ENCODE measurements at places on chromosomes 6 and 20.
A peak's percentile ranks its signal among the peaks of the same experiment; 100 is the strongest.

DNA sequence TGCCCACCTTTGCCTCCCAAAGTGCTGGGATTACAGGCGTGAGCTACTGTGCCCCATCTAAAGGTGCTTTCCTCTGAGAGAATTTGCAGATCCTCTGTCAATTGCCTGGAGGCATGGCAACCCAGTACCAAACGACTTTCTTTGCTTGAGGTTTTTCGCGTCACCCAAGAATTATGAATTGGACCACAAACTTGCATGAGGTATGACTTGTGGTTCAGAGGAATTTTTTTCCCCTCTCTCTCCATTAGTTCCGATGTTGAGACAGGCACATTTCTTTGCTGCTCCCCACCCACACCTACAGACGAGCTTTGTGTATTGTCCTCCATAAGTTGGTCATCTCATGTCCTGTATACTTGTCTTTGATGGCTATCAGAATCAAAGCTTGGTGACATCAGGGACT, 11.8 kb upstream of the SCAF8 start:
- DNase-seq = no peak

DNA sequence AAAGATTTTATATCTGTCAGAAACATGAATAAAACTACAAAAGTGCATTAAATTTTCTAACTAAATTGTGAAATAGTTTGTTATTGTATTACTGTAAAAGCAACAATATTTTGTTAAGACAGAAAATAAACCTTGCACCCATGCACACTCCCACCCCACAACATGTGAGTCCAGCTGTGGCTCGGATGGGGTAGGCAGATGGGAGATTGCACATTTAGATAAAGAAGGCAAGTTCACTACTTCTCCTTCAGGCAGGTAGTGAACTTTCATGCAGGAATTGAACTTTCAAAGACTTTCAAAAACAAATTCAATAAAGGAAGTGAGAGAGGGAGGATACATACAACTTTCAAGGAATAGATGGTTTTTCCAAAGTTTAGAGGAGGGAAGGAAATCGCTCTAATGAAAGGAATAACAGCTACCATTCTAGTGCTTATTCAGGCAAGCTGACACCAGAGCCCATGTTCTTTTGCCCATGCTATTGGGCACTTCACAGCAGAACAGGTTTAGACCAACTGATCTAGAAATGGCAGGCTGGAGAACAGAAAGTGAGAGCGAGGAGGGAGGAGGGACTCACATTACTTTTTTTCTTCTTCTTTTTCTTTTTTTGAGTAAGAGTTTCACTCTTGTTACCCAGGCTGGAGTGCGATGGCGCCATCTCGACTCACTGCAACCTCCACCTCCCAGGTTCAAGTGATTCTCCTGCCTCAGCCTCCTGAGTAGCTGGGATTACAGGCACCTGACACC, 28.5 kb downstream of the SF3B5 start:
- DNase-seq = no peak

DNA sequence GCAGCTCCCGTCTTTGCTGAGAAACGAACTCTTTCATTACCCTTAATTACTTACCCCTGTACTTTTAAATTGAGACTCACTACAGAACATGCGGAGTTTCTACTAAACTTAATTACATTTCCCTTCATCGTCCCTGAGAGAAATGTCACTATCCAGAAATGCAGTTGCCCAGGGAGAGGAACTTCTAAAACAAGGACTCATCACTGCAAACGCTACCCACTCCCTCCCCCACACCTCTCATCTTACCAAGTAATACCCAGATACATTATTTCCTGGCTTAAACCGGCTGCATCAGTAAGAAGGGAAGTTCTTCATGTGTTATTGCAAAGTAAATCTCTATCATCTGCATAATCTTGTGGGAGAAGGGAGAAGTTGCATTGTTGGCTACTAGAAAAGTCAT, 138.3 kb downstream of the IPCEF1 start:
- DNase-seq = no peak

DNA sequence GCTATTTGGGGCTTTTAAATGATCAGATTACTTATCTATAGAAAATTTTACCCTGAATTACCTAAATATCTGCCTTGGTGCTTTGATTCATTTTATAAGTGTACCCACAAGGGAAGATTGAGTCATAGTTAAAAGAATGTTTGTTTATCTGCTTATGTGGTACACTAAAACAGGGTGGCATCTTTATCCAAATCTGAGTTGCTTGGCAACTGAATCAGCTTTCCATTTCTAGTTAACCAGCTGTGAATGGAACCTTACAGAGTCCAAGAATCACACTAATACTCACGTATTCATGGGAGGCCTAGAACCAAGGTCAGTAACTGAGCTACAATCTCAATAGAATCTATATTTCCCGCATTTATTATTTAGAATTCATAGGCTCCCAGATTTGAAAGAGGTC, 44.0 kb upstream of the CAP2 start:
- peak; percentile 10 for DNase-seq

DNA sequence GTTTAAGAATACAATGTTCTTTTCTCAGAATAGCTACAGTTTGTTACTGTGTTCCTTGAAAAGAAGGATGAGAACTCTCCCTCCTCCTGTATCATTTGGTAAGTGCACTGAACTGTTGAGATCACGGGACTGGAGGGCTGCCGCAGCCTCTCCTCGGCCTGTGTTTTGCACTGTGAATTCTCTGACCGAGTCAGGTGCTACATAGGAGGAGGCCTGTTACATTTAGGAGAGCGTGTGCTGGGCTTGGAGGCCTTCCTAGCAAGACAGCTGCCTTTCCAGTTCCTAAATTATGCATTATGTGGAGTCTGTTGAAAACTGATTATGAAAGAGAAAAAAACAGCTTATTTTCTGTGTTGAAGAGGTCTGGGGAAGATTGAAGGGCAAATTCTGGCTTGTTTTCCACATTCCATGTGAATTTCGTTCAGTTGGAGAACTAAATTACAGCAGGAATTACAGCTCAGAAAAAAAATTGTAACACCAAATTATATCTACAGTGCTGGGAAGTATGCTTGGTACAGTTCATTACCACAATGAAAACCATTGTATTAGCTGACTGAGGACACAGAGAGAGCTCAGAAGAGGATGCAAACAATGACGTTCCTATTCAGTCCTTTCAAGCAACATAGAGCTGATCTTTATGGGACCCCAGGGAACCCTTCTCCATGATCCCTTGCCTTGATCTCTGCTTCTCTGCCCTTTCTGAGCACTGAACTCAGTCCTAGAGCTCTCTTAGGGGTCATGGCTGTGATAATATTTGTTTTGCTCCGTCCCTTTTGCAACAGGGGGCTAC, 2.8 kb downstream of the TMC2 start:
- DNase-seq = peak; percentile 32

DNA sequence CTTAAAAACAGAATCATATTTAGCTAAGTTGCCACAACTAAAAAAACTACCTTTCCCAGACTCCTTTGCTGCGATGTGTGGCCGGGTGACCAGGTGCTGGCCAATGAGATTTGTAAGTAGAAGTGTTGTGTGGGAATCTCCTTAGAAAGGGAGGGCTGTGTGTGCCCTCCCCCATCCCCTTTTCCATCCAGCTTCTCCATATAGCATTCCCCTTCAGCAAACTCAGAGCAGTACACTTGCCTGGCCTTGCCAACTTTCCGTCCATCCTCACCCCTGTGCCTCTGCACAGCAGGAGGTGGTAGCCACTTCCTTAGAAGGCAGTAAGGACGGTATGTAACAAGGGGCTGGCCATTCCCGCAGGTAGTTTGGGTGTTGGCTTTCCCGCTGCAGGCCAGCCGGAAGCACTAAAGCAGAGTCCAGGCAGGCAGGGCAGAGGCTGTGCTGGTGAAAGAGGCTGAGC, 22.3 kb upstream of the KCNK16 start:
- DNase-seq = no peak

GRCh38 chr6:79546186-79546585, 9.0 kb upstream of the LCA5 start:
- no peak for DNase-seq

GRCh38 chr20:10812759-10813327, 139.0 kb upstream of the JAG1 start:
- DNase-seq = no peak

GRCh38 chr6:125519367-125519766, 217.6 kb upstream of the HDDC2 start:
- DNase-seq = no peak

- DNase-seq = no peak
Observed at GRCh38 chr6:113735491-113735890, 121.7 kb upstream of the MARCKS start.

GRCh38 chr6:25193460-25194171, 85.6 kb upstream of the CARMIL1 start:
- peak; percentile 3 for DNase-seq

GRCh38 chr6:169751242-169752073, at the start of the genes DYNLT2 and ERMARD:
Gene DYNLT2, minus strand, starts transcription at chr6:169751572. Its CDS starts 114 bp downstream, at chr6:169751458.
Gene ERMARD, plus strand, starts transcription at chr6:169751622. Its CDS starts 36 bp downstream, at chr6:169751658.
- peak; percentile 97 for DNase-seq
